Central memory CD8-positive, alpha-beta T cell (primary cell): ENCODE measurements at places on chromosomes 12 and 14.

DNA sequence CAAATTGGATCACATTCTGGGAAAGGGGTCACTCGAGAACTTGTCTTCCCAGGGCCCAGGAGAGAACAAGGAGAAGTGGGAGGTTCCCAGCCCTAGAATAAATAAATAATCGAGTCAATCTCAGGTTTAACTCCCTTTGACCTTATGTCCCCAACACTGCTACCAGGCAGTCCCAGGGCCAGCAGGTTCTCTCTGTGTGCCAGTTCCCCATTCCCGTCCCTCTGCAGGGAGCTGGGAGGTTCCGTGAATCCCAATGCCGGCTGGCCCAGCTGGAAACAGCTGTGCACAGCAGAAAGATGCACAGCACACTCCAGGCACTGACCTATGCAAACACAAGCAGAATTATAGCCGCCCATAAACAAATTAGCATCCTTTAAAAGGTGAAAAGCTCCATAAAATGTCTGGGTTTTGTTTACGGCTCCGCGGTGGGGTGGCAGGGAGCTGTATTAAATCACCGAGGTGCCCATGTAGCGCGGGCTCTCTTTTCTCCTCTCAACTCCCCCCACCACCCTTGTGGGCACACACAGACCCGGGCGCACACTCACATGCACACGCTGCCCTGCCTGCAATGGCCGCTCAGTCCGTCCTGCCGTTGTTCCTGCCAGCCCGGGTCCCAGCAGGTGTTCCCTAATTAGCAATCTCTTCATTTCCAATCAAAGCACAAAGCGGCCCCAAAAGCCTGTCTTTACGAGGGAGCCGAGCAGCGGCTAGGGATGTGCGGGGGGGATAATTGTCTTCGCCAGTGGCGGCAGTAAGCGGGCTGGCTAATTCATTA, 46.6 kb upstream of the ESRRB start:
- no peak for DNase-seq

DNA sequence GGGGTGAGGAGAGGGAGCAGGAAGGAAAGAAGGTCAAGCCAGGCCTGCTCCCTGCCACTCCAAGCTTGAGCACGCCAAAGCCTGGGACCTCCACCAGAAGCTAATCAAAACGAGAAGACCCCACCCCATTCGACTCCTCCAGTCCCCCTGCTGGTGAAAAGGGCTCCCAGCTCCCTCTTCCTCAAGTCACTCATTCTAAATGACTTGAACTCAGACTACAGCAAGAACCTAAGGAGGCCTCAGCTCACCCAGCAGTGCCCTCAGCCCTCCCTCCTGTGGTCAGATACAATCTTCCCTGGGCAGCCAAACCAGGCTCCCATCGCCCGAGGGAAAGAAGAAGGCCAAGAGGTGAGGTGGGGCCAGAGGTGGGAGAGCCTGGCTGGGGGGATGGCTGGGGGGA, 17.4 kb downstream of the HDAC7 start:
- DNase-seq = no peak

DNA sequence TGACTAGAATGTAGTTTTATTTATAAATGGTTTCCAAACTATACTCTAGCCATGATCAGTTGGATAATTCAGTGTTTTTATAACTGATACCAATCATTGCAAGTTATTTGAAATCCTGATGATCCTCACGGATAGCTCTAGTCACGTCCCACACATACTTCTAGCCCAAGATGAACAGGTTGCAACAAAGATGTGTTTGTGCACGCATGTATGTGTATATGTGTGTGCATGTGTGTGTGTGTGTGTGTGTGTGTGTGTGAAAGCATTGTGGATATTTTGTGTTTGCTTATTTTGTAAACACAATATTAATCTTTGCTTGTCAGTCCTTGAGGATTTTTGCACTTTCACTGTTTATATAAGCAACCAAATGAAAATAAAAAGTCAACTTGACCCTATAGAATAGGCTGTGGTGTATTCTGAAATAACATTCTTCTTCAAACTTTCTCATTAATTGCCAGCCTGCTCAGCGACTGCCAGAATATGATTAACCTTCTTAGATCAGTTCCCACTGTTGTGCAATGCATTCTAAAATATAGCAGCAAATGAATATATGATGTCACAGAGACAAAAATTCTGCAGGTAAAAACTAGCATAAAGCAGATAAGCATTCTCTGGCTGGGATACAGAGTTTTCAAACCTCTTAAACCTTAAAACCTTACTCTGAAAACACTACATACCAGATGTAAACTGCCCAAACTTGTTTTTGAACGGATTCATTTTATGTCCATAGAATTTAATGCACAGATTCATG, 48.8 kb upstream of the HIF1A start:
- no peak for DNase-seq

- no peak for DNase-seq
Measured at GRCh38 chr12:29782285-29782870, 1.4 kb downstream of the TMTC1 start.

- no peak for DNase-seq
Measured at GRCh38 chr12:42982828-42983227, 393.3 kb upstream of the PRICKLE1 start.

DNA sequence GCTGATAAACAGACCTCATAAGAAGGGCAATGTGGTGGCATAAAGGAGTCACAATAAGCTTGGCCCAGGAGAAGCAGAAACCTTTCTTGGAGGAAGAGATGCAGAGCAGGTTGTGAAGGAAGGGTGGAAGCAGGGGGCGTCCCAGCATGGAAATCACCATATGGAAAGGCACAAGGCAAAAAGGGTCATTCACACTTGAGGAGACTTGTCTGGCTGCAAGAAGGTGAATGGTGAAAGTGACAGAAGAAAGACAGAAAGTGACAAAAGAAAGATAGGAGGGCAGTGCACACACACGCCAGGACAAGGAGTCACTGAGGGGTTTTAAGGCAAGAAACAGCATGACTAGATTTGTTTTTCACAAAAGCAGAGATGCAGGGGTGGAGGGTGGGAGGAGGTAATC, 38.3 kb downstream of the GALNT4 start:
- DNase-seq = no peak

DNA sequence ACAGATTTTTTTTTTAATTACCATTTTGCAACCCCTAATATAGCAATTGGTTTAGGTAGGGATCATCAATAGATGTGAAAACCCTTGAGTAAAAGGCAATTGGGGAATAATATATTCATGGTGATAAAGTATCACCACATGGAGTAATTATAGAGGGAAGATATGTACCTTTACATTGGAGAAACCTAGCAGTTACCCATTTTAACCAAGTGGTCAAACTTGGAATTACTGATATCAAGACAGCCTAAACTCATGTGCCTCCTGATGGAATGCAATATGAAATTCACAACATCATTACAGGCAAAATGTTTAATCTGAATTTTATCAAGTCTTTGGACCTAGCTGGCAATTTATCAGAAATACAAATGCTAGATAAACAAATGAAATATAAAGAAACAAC, 6.7 kb upstream of the SLC10A1 start:
- DNase-seq = no peak

DNA sequence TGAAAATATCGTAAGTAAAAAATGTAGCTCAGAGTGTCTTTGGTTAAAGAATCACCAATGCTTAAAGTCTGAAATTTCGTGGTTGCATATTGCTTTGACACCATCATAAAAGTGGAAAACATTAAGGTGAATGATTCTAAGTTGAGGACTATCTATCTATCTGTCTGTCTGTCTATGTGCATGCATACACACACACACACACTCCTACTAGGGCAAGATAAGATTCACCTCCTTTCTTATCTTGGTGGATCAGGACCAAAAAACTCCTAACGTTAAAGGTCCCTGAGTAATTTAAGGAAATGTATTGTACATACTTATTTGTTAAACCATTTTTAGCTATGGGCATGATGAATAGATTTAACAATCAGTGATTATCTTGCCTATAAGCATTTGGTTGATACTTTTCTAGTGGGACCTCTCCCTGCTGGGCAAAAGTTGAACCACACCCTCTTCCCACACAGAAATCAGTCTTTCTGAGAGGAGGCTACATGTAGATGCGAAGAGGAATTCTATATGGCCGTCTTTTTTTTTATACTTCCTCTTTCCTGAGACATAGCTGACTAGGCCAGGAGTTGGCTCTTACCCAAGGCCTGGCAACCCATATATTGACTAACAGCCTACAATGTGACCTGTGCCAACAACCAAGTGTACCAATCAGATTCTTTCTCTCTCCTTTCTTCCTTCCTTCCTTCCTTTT, 19.3 kb upstream of the LLPH start:
- no peak for DNase-seq

DNA sequence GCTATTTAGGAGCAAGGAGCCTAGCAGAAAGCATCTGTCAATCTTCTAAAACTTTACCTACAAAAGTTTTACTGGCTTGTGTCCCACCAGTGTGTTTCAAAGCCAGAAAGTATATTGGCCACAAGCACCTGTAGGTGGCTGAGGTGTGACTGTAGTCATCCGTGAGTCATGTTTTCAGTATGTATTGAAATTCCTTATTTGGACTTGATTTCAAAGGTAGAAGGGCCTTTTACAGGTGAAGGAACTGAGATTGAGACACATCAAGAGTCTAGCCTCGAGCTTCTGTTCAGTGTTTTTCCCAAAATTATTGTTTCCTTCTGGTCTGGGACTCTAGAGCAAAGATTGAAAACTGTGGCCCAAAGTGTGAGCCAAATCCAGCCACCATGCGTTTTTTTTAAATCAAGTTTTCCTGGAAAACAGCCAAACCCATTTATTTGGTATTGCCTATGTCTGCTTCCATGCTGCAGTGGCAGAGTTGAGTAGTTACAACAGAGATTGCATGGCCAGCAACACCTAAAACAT, 195.3 kb upstream of the BCL2L14 start:
- no peak for DNase-seq

DNA sequence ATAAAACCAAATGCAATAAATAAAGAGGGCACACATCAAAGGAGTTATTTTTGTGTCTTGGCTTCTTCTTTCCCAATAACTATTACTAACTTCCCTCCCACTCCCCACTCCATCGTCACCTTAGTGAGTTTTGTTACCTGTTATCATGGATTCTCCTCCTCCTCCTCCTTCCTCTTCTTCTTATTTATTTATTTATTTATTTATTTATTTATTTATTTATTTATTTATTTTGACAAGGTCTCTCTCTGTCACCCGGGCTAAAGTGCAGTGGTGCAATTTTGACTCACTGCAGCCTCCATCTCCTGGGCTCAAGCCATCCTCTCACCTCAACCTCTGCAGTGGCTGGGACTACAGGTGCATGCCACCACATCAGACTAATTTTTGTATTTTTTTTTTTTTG, 26.4 kb downstream of the WIF1 start:
- DNase-seq = no peak
